Adrenal gland (tissue), 19 donors: ENCODE measurements at places on chromosomes 3 and 15. TPM values are rescaled to one million over a fixed set of nuclear protein-coding genes. Genes with fewer than 3 reads are reported as not detected.

TRPM1 gene
- not detected for polyA plus RNA-seq

- no peaks in the 10 kb centered on the region for H3K27me3 ChIP-seq
- H3K36me3 ChIP-seq = no peaks in the 10 kb centered on the region
- no peak for DNase-seq
Measured at GRCh38 chr15:58761010-58761388, 10.1 kb upstream of the MINDY2 start.

TMC3 gene
- 0.04 TPM for polyA plus RNA-seq

HES1 gene
- 14.3 TPM for polyA plus RNA-seq

- H3K36me3 ChIP-seq = no peaks in the 10 kb centered on the region
- H3K27ac ChIP-seq = peak overlapping the region; percentile 93
- H3K4me1 ChIP-seq = peaks cover 9% of the 10 kb centered on the region
- DNase-seq = no peak
- no peak overlapping the region for H3K4me3 ChIP-seq
- H3K27me3 ChIP-seq = no peaks in the 10 kb centered on the region
Measured at GRCh38 chr3:195258449-195259153, 12.4 kb downstream of the XXYLT1 start.
